ENCODE measurements at places on chromosomes 2 and 18. TPM values are rescaled to one million over a fixed set of nuclear protein-coding genes. Genes with fewer than 3 reads are reported as not detected.

The ALPP gene
- total RNA-seq = not detected

The GDF7 gene
- total RNA-seq = 0.13 TPM

The CFAP221 gene
- not detected for total RNA-seq

The IL36G gene
- total RNA-seq = not detected

The AKAIN1 gene
- total RNA-seq = not detected

The CDK15 gene
- total RNA-seq = 0.26 TPM

Measured in bronchial epithelial cell (primary cell).